Small intestine (tissue), 16 donors: ENCODE measurements at places on chromosomes 12 and 14. TPM values are rescaled to one million over a fixed set of nuclear protein-coding genes. Genes with fewer than 3 reads are reported as not detected.
A peak's percentile ranks its signal among the peaks of the same experiment; 100 is the strongest.

DNA sequence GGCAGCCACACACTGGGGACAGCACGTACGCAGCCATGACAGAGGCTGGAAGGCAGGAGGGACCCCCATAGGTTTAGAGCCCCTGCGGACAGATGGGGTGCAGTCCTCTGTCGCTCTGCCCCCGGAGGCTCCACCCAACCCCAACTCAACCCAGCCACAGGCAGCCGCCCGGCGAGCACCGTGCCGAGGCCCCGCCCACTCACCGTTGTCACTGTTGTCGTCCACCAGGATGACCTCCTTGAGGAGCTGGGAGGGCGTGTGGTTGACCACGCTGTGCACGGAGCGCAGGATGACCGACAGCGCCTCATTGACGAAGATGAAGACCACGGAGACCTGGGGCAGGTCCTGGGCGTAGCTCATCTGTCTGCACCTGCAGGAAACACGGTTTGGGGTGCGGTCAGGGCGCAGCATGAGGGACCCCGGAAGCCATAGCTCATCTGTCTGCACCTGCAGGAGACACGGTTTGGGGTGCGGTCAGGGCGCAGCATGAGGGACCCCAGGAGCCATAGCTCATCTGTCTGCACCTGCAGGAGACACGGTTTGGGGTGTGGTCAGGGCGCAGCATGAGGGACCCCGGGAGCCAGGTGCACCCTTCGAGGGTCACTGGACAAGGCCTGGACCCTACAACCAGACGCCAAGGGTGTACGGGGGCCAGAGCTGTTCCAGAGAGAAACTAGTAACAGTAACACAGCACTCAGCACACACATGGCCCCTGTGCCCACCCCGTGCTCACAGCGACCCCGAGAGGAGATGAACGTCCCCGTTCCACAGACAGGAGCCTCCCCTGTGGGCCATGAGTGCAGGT is 66.9 kb downstream of the GALNT9 start:
- no peak for DNase-seq

DNA sequence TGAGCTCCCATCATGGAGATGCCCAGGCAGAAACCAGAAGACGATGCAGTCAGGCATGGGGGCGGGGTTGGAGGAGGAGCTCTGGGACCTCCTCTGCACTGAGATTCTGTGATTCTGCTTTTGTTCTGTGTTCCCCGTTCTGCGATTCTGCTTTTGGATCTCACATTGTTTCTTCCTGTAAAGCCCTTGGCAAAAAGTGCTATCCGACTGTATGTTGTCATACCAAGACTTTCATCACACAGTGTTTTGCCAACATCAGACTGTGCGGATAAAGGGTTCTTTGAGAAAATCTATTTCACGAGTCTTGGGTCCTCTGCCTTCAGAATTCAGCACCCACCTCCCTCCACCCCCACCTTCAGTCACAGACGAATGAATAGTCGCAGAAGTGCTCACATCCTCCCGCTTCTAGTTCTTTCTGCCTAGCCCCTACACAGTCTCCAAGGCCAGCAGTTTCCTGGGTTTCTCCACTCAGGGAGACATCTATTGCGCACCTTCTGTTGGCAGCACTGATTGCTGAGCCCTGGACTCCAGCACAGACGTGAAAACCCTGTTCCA is 24.7 kb upstream of the PWP1 start:
- no peak for DNase-seq

GRCh38 chr14:60272177-60272576 is 23.2 kb downstream of the PPM1A start:
- no peak for DNase-seq

DNA sequence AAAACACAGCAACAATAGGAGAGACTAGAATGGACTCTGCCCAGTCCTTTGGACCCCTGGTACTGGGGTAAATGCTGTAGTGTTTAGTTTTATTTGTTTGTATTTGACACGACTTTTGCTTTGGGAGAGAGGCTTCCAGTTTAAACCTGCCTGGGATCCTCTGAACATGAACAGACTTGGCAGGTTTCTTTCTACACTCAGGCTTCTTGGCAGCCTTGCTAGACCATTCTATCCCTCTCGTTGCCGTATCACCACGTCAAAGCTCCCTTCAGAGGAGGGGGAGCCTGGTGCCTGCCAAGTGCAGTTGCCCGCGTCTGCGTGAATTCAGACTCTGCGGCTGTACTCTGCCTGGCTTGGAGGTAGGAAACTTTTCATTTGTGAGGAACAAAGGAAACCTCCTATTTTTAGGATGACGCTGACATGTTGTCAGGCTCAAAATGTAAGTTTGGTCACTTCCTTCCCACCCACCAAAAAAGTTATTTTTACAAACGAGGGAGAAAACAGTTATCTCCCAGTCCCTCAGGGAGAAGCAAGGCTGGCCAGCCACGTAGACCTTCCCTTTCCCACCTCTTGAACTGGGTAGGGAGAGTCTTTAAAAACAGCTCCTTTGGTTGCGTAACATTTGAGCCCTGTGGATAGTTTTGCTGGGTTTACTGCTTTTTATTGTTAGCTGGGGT is 25.9 kb downstream of the CD9 start:
- peak; percentile 71 for DNase-seq

LRP1-AS gene
- 1.1 TPM for polyA plus RNA-seq

DNA sequence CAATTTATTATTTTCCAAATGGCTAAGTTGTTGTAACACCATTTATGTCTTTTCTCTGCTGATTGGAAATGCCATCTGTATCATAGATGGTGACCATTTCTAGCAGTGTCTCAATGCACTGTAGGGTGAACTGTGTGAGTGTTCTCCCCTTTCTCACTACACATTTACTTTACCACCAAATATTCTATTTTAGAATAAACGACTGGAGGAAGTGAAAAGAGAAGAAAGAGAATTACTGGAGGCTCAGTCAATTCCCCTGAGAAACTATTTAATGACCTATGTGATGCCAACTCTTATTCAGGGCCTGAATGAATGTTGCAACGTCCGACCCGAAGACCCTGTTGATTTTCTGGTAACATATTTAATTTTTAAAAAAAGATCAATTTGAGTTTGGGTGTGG is 15.5 kb upstream of the PAPOLA start:
- no peak for DNase-seq

KRT85 gene
- not detected for polyA plus RNA-seq

DNA sequence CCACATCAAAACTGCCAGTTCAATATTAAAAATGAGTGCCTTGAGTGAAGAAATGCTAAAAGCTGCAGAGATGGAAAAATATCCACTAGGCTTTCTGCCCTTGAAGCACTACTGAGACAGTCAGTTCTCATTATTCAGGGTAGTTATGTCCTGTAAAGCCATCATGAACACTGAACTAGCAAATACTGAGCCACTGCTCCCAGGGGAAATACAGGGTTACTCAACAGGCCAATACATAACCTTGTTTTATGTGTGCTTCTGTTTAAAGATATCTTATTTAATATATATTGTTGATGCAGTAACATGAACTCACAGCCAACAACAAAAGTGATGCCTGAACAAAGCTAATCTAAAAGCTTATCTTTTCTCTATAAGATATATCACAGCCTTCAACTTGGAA is 3.3 kb downstream of the RAD52 start:
- no peak for DNase-seq

- no peak for DNase-seq
Measured at GRCh38 chr12:77895699-77896098, 65.0 kb downstream of the NAV3 start.

GRCh38 chr14:103128631-103129300 is 5.5 kb downstream of the TNFAIP2 start:
- DNase-seq: no peak

- no peak for DNase-seq
Measured at GRCh38 chr14:104696671-104697316, 7.4 kb downstream of the INF2 start.
